ENCODE measurements at places on chromosomes 5 and 9.

GRCh38 chr5:76305269-76305668, 97.8 kb upstream of the IQGAP2 start:
- no peak for DNase-seq

- DNase-seq: no peak
Observed at GRCh38 chr5:66239034-66239433, 94.9 kb downstream of the SREK1 start.

- DNase-seq: peak; percentile 54
Observed at GRCh38 chr5:5494489-5495402, 72.3 kb downstream of the ICE1 start.

DNA sequence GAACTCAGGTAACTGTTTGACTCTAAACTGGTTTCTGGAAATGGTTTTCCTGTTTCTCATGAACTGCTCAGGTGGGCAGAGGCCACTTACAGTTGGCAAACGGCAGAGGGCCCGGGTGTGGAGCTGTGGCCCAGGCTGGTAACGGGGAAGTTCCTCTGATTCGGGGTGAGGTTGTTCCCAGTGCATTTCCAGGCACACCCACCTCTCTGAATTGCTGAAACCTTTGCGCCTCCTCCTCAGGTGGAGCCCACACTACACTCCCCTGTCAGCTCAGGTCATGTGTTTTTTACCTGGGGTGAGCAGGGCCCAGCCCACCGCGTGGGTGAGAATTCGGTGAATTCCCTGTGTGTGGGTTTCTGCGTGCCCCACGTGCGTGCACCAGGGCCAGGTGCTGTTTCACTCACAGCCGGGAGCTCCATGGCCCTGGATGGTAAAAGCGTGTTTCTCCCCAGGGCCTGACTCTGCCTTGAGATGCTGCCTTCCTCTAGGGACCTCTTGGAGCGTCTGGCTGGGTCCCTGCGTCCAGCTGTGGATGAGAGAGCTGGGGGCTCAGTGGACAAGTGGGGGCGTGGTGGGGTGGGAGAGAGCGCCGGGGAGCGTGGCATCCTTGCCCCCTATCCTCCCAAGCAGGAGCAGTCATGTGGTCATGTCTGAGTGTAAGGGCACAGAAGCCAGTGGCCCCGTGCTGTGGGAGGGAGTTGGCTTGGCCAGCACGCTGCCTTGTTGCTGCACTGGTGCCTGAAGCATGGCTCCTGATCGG, 33.5 kb upstream of the LPCAT1 start:
- no peak for DNase-seq

DNA sequence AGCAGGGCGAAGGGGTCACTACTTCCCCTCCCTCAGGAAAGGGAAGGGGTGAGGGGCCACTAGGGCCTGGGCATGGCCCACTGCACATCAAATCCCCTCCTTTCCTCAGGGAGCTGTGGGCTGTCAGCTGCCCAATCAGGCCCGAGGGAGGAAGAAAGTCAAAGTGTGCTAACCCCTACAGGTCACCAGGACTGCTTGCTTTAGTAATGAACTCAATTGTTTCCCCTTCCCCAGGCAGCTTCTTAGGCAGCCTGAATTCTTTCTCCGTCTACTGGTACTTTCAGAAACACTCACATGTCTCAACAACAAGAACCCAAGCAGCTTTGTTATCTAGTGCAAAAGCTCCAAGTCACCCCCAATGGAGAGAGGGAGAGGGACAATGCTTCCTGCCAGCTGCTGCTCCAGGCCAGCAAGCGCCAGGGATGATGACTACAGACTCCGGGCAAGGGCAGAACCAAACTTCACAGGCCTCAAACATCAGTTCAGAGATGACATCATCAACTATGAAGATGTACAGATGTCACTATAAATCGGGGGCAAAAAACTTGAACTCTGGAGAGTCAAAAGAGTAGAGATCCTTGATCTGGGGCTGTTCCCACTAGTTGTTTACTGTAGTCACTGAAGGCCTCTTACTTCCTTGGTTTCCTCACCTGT, 100.7 kb downstream of the SLIT3 start:
- DNase-seq: no peak

DNA sequence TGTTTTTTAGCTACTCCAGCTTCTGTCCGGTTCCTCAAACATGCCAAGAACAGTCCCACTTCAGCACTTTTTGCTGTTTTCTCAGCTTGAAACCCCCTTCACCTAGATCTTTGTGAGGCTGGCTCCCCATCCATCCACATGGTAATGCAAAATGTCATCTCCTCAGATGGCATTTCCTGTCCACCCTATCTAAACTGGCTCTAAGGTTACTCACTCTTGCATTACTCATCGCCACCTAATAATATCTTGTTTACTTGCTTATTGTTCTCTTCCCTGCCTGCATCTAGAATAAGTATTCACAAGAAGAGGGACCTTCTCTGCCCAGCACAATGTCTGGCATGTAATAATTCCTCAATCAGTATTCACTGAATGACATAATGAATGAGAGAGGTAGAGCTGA, 220.1 kb downstream of the FAM114A2 start:
- DNase-seq: no peak

DNA sequence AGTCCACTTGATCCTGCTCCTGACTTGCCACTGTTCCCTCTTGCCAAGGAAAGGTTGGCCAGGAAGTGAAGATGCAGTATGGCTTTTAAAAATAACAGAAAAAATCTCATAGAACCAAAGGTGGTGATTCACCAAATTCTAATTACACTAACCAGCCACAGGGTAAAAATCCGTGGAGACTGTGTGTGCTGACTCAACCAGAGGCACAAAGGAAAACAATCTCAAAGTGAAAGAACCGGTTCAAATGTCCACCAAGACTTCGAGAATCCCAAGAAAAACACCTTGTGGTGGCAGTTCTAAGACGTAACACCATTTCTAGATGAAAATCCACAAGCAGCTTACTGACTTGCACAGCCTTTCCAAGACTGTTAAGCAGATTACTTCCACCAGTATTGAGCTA, 279.1 kb downstream of the TLE1 start:
- no peak for DNase-seq

- no peak for DNase-seq
Observed at GRCh38 chr5:2755076-2755680, 3.7 kb upstream of the IRX2 start.

DNA sequence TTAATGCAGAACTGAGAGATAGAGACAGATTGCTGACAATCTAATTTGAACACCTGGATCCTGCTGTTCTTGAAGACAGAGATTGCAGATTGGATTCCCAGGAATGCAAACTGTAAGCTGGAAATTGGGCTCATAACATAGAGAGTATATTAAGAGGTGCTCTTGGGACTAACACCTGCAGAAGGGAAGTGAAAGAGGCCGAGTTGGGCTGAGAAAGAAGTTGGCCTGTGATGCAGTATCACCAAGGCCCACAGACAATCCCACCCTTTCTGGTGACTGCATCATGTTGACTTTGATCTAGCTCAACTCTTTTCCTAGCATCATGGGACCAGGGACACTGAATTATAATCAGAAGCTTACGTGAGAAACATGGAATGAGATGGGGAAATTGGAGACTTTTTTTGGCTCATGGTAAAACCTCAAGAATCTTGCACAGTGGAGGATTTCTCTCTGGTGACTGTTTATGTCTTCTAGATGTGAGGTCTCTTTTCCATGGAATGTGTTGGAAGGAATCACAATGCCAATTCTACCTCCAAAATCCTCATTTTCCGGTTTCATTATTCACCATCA, 36.5 kb upstream of the NUDT12 start:
- no peak for DNase-seq

- DNase-seq: no peak
Observed at GRCh38 chr9:2234371-2234893, 219.3 kb downstream of the SMARCA2 start.

GRCh38 chr9:90774682-90775081, 26.9 kb upstream of the SYK start:
- no peak for DNase-seq

DNA sequence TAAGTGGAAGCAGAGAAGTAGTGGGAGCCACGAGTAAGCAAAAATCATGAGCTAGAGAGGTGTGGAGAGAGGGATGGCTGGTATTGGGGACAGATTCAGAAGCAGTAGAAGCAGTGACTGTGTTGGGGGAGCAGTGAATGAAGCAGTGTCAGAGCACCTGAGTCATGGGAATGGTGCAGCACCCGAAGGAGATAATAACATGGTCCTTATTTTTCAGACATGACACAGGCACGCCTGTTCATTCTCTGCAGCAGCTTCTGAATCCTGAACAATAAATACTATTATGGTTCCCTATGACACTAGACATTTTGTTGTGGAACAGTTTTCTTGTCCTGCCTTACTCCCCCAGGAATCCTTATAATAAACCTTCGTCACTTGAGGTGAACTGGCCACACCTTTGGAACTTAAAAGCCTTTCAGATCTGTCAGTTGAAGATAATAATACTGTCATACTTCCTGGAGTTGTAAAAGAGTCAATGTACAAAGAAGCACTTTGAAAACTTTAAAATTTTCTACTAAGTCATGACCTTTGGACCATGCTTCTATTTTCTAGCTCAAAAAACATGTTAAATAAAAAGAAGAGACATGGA, 7.0 kb upstream of the RASA1 start:
- no peak for DNase-seq

- no peak for DNase-seq
Observed at GRCh38 chr5:179697108-179697507, 1.7 kb upstream of the CANX start.

- no peak for DNase-seq
Observed at GRCh38 chr9:112218908-112219307, 43.8 kb upstream of the SUSD1 start.

DNA sequence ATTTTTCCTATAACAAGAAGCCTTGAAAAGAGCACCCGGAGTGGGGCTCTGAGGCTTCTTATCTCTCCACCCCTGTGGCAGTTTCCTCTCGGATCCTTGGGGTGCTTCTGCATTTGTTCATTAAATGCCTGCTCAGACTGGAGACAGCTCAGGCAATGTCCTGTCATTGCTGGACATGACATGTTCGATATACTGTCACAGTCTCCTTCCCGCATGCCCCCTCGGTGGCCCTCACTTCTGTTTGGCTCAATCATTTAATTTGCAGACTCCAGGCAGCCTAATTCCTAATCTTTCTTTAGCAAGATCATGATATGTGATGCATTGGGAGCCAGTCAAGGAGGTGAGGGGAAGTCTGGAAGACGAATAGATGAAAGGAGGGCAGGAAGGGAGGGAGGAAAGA, 37.5 kb upstream of the CPEB4 start:
- DNase-seq: no peak

Measured in activated CD8-positive, alpha-beta memory T cell treated with anti-CD3 and anti-CD28 coated beads for 1 hour (primary cell).